Pons (tissue), 1 donor: ENCODE measurements at places on chromosomes 12 and 14.

DNA sequence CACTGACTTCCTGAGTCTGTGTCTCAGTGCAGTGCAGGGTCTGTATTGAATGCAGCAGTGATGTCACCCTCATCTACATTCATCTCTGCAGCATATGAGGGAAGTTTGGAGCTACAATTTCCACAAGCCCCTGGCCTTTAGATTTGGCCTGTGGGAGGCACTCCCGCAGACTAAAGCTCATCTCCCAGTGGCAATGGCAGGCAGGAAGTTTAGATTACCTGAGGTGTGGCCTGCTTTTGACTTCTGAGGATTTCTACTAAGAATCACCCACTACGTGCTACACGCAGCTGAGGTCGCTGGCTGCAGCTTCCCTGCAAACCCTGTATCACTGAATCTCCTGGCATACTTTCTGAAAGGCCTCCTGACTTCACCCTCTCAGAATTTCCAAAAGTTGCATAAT, 202.2 kb upstream of the PRKD1 start:
- DNase-seq, result no peak

- DNase-seq, result no peak
Measured at GRCh38 chr12:28456934-28457710, 266.9 kb downstream of the CCDC91 start.

DNA sequence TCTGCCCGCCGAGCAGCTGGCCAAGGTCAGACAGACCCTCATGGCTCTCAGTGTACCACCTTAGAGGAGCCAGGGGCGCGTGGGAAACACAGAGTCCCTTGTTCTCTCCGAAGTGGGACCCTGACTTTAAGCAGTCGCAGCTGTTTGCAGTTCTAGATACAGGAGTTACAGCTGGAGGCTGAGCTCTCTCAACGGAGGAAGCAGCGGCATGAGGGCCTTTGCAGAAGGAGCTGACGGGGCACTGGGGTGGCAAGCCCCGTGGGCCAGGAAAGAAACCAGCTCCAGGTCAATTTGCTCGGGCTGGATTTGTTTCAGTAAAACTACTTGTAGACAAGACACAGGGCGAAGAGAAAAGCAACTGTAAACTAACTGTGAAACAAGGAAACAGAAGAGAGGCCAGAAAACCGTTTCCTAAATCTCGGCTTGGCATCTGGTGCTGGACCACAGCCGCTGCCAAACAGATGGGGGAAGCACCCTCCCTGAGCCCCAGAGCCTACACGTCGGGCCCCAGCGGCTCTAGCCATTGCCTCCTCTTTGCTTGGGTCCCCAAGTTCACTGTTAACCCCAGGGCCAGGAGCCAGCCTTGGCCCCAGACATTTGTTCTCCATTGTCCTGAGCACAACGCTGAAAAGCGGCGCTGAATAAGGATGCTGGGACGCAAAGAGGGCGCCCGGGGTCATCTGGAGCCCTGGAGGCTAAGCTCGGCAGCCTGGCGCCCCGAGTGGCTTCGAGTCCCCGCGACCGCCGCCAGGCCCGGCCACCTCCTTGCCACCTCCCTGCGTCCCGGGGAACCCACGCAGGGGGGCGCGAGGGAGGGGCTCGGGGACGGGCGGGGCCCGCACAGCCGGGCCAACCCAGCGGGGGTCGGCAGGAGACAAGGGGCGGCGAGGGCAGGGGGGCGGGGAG, 914 bp upstream of the PACS2 start:
- DNase-seq, result no peak

- no peak for DNase-seq
Measured at GRCh38 chr14:60125918-60126317, 34.2 kb downstream of the PCNX4 start.

GRCh38 chr14:35407306-35407630, 2.7 kb upstream of the NFKBIA start:
- DNase-seq, result no peak

DNA sequence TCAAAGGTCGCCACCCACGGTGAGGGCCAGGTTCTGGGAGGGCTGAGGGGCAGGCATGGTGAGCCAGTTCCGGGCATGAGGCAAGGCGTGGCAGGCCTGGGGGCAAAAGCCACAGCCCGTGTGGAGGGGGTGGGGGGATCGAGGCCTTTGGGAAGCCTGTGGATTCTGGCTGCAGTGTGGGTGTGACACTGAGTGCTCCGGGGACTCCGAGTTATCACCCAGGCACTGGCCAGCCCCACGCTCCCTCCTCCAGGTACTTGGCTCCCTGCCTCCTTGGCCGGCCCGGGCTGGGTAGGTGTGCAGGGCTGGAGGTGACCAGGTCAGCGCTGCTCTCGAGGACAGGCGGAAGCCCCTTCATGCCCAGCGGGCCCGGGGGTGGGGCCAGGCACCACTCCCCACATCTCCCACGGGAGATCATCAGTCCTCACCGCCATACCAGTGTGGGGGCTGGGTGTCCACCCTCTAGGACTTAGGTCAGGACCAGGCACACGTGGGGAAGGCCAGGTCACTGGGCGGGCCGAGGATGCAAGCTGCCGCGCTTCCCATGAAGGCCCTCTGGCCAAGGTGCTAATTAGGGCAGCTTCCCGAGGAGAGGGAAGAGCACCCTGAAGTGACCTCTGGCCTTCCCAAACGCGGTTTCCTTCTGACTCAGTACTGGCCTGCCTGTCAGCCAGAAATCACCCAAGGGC, 34.1 kb upstream of the TDRD9 start:
- no peak for DNase-seq

DNA sequence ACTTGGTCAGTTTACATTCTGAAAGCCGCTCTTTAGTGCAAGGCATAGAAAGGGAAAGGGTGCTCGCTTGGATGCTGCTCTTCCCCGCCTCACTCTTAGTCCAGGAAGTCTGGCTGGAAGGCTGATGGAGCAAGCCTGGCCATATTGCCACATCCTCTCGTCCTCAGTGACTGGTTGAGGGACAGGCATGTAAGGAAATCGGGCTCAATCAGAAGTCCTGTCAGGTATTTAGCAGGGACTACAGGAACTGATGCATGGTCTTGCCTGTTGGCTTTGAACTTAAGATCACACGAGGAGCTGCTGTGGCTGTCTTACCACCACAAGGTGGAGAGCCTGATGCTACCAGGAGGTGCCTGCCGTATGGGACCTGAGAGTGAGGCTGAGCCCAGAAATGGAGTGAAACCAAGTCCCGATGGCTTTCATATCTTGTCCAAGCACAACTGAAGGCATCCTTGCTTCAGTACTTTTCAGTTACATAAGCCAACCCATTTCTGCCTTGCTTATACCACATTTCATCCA, 10.7 kb upstream of the C12orf75 start:
- DNase-seq, result no peak

DNA sequence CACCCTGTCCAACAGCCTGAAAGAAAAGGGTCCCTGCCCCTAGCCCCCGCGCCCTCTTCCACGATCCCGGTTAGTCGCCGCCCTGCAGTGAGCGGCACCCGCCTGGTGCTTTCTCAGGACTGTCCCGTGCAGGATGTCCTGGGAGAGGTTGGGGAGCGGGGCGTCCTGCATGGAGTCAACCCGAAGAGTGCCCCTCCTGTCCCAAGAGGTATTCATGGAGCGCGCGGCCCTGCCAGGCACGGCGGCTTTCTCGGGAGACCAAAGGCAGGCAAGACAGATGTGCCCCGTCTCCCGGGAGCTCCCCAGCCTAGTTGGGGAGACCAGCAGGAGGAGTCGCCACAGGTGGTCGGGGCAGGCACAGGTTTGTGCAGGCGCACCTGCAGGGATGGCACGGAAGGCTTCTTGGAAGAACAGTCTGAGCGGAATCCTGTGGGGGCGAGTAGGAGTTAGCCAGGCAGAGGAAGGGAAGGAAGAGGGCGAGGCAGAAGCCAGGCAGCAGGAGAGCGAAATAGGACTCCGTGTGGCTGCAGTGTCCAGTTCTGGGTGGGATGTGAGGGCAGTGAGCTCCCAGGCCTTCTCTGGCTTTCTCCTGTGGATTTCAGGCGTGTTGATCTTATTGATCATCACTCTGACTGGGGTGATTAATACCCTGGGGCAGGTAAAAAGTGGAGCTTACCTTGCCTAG, 723 bp downstream of the SIVA1 start:
- DNase-seq, result no peak

- DNase-seq, result peak; percentile 12
Measured at GRCh38 chr12:57899010-57899662, 42.2 kb upstream of the ATP23 start.

- DNase-seq, result peak; percentile 24
Measured at GRCh38 chr14:79483477-79484388, 727.6 kb downstream of the DIO2 start.

- DNase-seq, result no peak
Measured at GRCh38 chr12:26293612-26294011, 98.2 kb downstream of the SSPN start.

DNA sequence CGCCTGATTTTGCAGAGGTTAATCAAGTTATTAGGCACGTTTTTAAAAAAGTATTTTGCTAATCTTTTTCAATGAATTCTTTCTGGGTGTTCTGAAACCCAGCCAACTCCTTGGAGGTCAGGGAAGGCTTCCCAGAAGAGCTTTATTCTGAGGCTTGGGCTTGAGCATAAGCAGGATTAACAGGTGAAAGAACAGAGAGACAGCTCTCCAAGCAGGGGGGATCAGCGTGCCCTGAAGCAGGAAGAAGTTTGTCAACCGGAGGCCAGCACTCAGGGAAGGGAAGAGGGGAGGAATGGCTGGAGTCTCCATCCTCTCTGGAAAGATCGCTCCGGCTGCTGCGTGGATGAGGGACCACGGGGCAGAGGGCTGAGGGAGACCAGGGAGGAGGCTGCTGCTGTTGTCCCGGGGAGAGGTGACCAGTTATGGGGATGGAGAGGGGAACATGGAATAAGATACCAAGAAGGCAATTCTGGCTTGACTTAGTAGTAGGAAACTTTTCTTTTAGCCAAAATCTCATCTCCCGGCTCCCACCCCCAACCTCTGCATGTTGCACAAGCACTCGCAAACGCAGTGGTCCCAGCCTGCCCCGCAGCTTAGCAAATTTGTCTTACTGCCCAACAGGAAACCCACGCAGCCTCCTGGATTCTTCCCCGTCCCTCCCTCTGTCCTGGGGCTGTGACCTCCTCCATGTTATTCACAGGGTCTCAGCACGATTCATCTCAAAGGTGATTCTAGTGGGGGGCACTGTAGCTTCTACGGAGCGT, 1.1 kb upstream of the SSH1 start:
- DNase-seq, result no peak

DNA sequence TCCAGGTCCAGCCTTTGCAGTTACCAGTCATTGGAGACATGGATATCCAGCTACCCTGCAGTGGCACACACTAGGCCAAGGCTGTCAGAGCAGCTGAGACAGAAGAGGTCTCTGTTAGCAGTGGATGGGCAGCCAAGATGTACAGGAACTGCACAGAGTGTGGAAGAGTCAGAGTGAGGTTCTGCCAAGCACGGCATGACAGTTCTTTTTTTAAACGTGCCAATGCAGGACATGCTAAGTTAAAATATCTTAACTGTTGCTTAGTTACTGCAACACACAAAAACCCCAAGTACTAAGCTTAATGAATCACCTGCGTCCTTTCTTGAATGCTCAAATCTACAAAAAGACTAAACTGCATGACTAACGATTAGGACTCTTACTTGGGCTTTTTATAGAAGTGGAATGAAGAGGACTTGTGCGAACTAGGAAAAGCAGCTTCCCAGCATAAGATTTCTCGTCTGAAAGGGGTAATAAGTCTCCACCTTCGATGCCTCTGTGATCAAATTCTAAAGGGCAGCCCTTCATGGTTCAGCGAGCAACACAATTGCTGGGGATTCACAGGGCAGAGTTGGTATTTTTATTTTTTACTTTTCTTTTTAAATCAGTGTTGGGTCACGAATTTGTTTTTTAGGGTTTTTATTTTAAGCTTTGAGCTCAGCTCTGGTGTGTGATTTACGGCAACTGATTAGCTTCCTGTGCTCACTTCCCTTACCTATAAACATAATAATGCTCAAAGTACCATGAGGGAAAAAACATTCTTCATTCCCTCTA, 20.6 kb downstream of the MAPK1IP1L start:
- DNase-seq, result peak; percentile 90

DNA sequence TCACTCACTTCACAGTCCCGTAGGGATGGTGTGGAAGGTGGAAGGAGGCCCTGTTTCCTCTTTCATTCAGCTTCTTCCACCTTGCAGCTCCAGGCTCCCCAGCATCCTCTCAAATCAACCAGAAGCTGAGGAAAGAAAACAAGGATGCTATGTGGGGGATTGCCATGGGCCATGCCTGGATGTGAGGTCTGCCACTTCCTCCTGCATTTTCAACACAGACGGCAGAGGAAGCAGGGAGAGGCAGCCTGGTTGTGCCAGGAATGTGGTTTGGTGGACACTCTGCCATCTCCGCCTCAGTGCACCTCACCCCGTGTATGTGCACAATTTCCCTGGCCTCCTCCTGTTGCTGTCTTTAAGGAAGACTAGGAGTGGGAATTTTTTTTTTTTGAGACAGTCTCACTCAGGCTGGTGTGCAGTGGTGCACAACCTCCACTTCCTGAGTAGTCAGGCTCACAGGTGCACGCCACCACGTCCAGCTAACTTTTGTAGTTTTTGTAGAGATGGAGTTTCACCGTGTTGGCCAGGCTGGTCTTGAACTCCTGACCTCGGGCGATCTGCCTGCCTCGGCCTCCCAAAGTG, 99.2 kb downstream of the SLC15A4 start:
- no peak for DNase-seq

GRCh38 chr12:121723200-121723599, 10.6 kb downstream of the TMEM120B start:
- no peak for DNase-seq

- DNase-seq, result no peak
Measured at GRCh38 chr12:111741235-111741812, 25.4 kb upstream of the ALDH2 start.

DNA sequence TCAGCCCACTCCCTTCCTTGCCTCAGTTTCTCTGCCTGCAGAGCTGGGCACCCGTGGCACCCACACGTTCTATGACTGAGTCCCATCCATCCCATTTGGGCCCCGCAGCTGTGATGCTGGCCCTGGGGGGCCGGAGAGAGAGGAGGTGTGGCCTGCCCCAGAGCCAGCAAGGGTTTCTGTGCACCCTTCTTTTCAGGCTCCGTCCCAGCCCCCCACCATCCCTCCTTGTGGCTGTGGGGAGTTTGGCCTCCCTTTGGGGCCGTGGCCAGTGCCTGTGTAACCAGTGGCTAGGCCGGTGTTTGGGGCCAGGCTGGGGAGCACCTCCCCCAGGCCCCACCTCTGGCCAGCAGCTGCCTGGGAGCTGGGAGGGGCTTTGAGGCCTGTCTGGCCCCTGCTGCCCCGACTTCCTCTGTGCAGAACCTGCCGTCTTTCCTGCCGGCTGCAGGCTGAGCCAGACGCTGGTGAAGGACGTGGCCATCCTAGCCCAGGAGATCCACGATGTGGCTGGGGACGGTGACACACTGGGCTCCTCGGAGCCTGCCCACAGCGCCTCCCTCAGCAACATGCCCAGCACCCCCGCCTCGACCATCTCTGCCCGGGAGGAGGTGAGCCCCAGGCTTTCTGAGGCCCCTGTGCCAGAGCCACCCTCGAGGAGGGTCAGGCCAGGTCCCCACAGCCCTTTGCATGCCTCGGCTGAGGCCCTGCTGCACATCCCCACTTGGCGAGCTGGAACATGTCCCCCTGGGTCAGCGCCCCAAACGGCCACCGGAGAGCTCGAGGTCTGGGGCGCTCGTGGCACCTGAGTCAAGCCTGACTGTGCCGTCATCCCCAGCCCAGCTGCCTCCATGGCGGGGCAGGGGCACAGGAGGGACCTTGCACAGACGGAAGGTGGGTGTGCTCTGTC, 27.7 kb downstream of the CEP170B start:
- DNase-seq, result no peak

GRCh38 chr12:64649487-64649886, 39.2 kb downstream of the RASSF3 start:
- DNase-seq, result no peak
